SJSA1 (cell line): ENCODE measurements at places on chromosomes 1 and 21.
A peak's percentile ranks its signal among the peaks of the same experiment; 100 is the strongest.

GRCh38 chr1:198747127-198747526 is 108.3 kb downstream of the PTPRC start:
- no peak for DNase-seq

DNA sequence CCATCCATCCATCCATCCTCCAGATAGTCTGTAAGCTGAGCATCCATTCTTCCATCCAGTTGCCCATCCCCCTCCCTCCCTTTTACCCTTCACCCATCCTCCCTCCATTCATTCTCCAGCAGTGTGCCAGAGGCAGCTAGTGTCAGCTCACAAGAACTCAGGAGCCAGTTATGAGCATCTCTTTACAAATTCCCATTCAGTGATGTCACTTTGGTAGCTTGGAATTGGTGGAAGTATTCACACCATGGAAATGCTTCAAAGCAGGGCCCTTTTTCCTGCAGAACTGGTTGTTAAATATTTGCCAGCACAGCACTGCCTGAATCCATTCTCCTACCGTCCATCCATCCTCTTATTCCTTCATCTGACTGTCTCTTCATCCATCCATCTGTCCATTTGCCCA is 72.5 kb downstream of the ARHGEF10L start:
- DNase-seq = no peak

GRCh38 chr1:116763787-116764465 is 9.7 kb downstream of the CD2 start:
- DNase-seq = no peak

GRCh38 chr1:61081686-61082310 is 563 bp upstream of the NFIA start:
- no peak for DNase-seq

DNA sequence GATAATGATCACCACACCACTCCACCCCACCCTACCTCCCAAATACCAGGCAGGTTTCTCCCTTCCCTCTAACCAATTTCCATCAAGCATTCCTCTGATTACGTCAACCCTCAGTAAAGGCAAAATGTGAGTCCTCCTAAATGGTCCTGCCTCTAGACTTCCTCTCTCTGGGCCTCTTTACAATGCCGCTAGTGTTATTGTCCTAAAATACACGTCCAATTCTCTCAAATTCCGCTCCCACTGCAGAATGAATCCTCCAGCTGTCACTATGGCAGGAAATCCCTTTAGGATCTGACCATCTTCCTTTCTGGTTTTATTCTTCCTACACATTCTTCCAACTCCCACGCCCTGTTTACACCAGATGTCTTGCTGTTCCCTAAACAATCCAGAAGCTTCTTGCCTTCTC is 68.7 kb downstream of the DEGS1 start:
- no peak for DNase-seq

GRCh38 chr1:239810061-239810481 is 281.6 kb upstream of the FMN2 start:
- DNase-seq = no peak

DNA sequence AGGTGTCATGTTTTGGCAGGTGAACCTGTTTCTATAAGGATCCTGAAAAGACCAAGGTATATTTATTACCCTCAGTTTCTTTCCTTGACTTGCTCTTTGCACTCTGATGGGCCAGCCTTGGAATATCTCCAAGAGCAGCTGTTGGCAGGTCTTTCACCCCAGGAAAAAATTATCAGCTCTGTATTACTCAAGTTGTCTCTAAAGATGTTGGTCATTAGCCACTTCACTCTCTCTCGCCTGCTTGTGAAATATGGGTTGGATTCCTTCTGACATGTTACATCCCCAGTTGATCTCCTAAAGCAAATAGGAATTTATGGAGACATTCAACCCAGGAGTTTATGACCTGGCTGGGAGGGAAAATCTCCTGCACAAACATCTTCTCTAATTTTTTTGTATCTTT is 85.9 kb downstream of the KCNJ15 start:
- DNase-seq = no peak

- DNase-seq = no peak
Observed at GRCh38 chr21:27647401-27647800, 680.5 kb upstream of the ADAMTS5 start.

DNA sequence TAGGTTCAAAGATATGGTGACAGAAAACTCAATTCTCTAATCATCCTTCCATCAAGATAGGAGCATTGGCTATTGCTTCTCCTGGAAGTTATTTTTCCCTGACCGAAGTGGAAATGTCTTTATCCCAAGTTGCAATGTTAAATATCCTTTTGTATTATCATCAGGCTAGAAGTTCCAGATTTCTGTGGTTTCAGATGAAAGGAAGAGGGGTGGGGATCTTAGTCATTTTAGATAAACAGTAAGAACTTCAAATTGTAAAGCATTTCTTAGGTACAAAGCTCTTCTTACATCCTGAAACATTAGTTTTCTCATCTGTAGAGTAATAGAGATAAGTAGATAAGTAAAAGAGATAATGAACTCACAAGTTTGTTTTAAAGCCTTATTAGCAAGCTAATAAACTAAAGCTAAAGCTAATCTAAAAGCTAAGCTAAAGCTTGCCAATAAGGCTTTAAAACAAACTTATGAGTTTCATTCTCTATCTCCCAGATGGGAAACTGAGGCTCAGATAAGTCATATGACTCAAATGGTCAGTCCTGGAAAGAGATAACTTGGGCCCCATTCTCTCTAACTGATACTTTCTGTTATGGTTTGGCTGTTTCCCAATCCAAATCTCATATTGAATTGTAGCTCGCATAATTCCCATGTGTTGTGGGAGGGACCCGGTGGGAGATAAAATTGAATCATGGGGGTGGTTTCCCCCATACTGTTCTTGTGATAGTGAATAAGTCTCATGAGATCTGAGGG is 99.2 kb upstream of the KCNK2 start:
- peak; percentile 16 for DNase-seq

DNA sequence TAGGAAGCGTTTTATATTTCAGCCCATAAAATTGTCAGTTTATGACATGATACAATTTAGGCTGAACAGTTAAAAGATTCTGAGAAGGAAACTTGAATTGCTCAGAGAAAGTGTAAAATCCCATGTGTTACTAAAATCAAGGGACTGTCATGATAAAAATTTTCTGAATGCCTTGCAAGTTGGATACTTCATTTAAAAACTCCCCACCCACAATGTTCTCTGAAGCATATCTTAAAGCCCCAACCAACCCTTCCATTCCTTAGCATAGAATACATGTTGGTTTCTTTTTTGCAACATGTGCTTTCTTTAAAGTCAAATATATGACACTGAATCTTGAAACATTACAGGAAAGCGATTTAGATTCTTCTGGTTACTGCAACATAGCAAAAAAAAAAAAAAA is 97.4 kb downstream of the MRPL39 start:
- no peak for DNase-seq

DNA sequence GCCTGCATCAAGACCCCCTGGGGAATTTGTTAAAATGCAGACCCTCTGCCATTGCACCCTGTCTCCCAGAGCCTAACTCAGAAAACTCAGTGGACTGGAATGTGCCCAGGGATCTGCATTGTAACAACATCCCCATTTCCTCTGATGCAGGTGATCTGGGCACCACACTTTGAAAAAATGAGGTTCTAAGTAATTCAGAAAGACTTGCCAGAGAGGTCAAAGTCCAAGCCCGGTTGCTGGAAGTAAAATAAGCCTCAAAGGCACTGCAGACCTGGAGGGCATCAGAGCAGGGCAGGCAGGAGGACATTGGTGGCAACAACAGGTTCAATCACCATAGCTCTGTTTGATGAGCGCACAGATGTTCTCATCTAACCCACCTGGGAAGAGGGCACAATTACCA is 90.7 kb downstream of the SYT2 start:
- no peak for DNase-seq

- DNase-seq = no peak
Observed at GRCh38 chr1:13823126-13823880, 123.3 kb downstream of the PRDM2 start.
